Tibial nerve (tissue), 4 donors: ENCODE measurements at places on chromosomes 6 and 20.

DNA sequence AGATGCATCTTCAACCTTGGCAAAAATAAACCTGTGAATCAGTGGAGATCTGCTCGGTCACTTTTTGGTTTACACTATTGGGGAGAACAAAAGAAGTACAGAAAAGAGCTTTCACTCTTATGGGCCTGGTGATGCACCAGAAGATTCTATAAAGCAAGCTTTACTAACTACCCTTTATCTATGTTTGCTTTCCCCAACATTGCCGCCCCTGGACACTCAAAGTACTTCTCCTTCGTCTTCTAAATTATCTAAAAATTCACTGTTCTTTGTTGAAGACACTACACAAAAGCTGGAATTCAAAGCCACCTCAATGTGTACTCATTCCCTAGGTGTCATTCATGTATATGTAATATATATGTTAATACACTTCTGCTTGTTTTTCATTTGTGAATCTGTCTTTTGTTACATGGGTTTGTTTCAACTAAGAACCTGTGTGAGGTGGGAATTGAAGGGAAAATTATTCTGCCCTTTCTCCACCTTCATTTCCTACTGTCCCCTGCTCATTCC is 97.9 kb upstream of the BTN3A2 start:
- no peaks in the 10 kb centered on the region for H3K4me1 ChIP-seq
- H3K36me3 ChIP-seq: no peaks in the 10 kb centered on the region
- peaks cover 46% of the 10 kb centered on the region for H3K27me3 ChIP-seq
- DNase-seq: no peak

DNA sequence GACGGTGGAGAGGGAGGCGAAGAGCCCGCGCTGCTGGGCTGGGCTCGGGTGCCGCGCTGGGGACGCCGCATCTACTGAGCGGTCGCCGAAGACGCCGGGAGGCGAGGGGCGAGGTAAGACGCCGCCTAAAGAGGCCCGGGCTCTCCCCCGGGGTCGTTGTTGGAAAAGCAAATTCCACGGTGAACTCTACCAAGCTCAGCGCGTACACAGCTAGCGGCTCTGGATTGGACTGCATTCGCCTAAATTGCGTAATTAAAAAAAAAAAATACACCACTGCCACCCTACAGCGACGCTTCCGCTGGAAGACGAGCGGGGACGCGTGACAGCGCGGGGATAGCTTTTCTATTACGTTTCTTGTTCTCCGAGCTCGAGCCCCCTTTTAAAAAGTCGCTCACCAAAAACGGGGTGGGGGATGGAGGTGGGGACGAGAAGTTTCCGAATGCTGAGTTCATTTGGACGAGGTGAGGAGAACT is 92.0 kb upstream of the PRDM1 start:
- DNase-seq: no peak
- no peaks in the 10 kb centered on the region for H3K36me3 ChIP-seq
- peaks cover 6% of the 10 kb centered on the region for H3K4me1 ChIP-seq
- peak overlapping the region; percentile 36 for H3K4me3 ChIP-seq

- peaks cover 4% of the 10 kb centered on the region for H3K27me3 ChIP-seq
- H3K4me1 ChIP-seq: no peaks in the 10 kb centered on the region
- H3K36me3 ChIP-seq: no peaks in the 10 kb centered on the region
- no peak for DNase-seq
- H3K27ac ChIP-seq: no peak overlapping the region
- no peak overlapping the region for H3K4me3 ChIP-seq
Measured at GRCh38 chr6:170111816-170112582, 178.9 kb downstream of the DLL1 start.

DNA sequence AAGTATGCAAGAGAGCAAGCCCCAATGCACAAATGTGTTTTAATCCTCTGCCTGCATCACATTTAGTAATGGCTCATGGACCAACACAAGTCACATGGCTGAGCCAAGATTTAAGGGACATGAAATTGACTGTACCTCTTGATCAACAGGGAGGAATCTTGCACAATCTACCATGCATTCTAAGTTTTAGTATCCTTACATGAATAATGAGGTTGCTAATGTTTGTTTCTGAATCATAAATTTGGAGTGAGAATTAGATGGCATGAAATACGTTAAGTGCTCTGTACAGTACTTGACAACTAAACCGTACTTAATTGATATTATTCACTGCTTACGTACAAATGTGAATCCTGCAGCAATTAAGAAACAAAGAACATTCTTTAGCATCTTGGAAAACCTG is 553.8 kb upstream of the JAG1 start:
- no peak overlapping the region for H3K4me3 ChIP-seq
- no peaks in the 10 kb centered on the region for H3K36me3 ChIP-seq
- DNase-seq: no peak
- no peaks in the 10 kb centered on the region for H3K27me3 ChIP-seq

DNA sequence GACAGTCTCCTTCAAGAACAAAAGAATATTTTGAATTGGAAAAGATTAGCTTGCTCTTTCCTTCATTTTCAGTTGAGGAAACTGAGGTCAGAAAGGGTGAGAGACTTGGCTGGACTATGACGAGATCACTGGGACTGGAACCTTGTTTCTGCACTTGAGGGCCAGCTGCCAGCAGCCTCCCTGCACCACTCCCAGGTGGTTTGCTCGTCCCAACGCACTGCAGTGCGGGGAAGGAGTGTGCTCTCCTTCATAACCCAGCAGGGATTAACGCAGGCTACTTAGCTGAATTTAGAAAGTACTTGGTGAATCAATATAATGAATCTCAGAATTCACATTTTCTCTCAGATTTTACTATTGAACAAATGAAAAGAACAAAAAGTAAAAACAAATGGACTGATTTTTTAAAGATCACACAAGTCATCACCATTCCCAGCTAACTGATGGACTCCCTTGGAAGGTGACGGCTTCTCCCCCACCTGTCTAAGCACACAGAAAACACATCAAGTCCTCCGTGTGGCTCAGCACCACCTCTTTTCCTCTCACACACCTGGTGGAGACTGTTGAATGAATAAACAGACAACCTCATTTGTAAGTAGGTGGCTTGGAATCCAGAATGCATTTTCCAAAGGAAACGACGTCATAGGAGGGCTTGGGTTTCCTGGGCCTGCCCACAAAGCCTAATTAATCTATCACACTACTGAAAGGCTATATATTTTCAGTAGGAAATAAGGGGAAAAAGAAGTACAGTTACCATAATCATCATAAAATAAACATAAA is 121.0 kb downstream of the QRSL1 start:
- H3K36me3 ChIP-seq: no peaks in the 10 kb centered on the region
- no peak for DNase-seq
- no peak overlapping the region for H3K27ac ChIP-seq
- H3K4me3 ChIP-seq: no peak overlapping the region
- no peaks in the 10 kb centered on the region for H3K27me3 ChIP-seq
- H3K4me1 ChIP-seq: no peaks in the 10 kb centered on the region

DNA sequence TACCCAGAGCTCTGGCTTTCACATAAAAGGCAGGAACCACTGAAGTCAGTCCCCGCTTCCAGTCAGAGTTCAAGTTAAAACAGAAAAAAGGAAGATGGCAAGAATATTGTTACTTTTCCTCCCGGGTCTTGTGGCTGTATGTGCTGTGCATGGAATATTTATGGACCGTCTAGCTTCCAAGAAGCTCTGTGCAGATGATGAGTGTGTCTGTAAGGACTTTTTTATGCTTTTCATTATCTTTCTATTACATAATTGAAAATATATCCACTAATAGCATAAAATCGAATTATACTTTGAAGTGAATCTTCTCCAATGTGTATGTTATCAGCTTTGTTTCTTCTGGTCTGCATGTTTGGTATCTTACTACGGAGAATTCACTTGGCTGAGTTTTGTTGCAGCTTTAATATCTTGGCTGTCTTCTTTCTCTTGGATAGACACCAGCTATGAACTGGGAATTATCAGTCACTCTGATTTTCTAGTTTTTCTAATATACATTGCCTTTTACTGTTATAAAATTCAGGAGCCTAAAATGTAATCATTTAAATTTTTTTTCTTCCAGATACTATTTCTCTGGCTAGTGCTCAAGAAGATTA is at the start of gene OTOR:
TSS of gene OTOR (plus strand) at position 51 of the 593 bp plus-strand sequence. CDS start at position 95, 44 bp downstream.
- H3K27me3 ChIP-seq: no peaks in the 10 kb centered on the region
- no peak within 1 kb of the TSS for H3K27ac ChIP-seq
- DNase-seq: no peak
- H3K4me3 ChIP-seq: no peak within 1 kb of the TSS
- no peaks in the 10 kb centered on the region for H3K36me3 ChIP-seq

DNA sequence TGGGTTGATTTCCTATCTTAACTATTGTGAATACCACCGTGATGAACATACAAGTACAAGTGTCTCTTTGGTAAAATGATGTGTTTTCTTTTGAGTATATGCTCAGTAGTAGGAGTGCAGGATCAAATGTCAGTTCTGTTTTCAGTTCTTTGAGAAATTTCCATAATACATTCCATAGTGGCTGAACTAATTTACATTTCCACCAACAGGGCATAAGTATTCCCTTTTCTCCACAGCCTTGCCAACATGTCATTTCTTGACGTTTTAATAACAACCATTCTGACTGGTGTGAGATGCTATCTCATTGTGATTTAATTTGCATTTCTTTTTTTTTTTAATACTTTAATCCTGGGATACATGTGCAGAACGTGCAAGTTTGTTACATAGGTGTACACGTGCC is 268.8 kb downstream of the CENPW start:
- no peak for DNase-seq
- H3K4me3 ChIP-seq: no peak overlapping the region
- H3K27ac ChIP-seq: no peak overlapping the region

DNA sequence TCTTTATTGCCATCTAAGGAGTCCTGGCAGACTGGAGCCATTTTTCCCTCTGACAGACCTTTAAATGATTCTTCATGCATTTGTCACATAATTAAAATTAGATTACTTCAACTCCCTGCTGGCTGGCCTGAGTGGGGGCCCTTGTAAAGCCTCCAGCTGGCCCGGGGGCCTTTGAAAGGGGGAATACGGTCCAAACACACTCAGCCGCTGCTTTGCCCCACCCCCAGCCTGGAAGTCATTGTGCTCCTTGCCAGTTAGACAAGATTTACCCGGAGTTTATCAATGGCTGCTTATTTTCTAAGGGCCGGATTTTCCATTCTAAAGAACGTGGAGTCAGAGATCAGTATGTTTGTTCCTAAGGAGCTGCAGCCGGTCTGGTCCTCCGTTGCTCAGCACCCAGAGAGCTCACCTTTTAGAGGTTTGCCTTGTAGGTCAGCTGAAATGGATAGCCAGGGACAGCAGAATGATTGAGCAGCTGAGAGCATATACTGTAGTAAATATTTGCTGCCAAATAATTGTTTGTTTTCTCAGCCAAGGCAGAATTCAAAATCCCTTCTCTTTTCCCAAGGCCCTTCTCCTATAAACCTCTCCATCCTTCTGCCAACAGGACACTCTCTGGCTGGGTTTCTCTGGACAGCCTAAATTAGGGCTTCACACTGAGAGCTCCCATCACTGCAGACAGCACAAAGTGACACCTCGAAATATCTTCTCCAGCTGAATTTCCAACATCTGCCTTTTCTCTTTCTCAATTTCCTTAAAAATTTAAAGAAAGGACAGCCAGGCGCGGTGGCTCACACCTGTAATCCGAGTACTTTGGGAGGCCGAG is 68.4 kb upstream of the RBM24 start:
- no peaks in the 10 kb centered on the region for H3K27me3 ChIP-seq
- no peaks in the 10 kb centered on the region for H3K36me3 ChIP-seq
- DNase-seq: no peak
- H3K27ac ChIP-seq: peak overlapping the region; percentile 14

DNA sequence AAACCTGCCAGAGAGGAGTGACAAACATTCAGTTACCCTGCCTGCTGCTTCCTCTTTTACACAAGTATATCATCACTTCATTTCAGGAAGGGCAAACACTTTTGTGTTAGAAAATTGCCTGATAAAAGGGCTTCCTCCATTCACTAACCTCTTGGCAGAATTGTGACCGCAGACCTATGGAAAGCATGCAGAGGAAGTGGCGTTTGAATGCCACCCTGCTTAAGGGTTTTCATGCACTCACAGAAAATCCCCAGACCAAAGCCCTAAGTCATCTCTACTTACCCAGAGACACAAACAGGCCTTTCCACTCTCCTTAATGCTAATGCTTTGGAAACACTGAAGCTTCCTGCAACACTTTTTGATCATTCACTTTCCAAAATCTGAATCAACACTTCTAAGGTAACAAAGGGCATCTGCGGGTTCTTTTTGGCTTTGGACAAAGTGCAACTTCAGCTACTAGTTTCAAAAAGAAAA is 22.1 kb upstream of the RALGAPA2 start:
- DNase-seq: no peak
- no peak overlapping the region for H3K4me3 ChIP-seq
- H3K4me1 ChIP-seq: no peaks in the 10 kb centered on the region
- H3K36me3 ChIP-seq: no peaks in the 10 kb centered on the region

GRCh38 chr6:119536666-119537065 is 187.1 kb upstream of the MAN1A1 start:
- H3K4me3 ChIP-seq: no peak overlapping the region
- H3K4me1 ChIP-seq: no peaks in the 10 kb centered on the region

DNA sequence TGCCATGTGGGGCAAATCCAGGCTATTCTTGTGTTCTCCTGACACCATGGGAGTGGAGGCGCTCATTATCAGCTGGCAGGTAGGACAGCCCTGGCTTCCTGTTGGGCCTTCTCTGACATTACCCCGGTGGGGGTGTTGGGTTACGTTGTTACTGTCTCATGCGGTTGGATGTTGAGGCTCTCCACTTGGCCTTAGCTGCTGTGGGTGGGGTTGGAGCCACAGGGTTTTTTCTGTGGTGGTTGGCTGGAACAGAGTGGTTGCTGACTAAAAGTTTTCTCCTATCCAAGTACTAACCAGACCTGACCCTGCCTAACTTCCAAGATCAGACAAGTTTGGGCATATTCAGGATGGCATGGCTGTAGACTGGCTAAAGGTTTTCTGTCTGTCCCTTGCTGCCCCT is 20.2 kb downstream of the RIPK1 start:
- H3K27ac ChIP-seq: peak overlapping the region; percentile 61
- H3K4me1 ChIP-seq: no peaks in the 10 kb centered on the region
- no peak overlapping the region for H3K4me3 ChIP-seq
- DNase-seq: peak; percentile 34
- no peaks in the 10 kb centered on the region for H3K27me3 ChIP-seq

DNA sequence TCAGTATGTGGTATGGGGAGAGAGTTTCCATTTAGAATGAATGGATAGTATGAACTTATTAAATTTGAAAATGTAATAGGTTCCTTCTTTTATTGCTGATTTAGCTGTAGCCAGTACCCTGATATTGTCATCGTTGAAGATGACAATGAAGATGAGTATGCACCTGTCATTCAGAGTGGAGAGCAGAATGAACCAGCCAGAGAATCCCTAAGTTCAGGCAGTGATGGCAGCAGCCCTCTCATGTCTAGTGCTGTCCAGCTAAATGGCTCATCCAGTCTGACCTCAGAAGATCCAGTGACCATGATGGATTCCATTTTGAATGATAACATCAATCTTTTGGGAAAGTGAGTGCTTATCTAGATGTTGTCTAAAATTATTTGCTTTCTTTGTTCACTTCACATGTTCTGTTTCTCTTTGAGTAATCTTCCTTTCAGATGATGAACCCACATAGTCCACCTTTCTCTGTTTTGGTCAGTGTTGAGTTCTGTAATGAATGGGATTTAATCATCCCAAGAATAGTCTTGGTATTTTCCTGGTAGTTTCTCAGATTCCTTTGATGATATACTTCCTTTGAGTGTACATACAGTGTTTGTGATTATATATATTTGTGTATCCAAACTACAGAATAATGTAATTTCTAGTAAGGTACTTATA is 23.3 kb downstream of the HSF2 start:
- no peak for DNase-seq
- H3K4me3 ChIP-seq: no peak overlapping the region
- H3K27me3 ChIP-seq: no peaks in the 10 kb centered on the region
- no peaks in the 10 kb centered on the region for H3K36me3 ChIP-seq
- H3K4me1 ChIP-seq: no peaks in the 10 kb centered on the region
- H3K27ac ChIP-seq: no peak overlapping the region

- H3K4me3 ChIP-seq: no peak overlapping the region
- peaks cover 11% of the 10 kb centered on the region for H3K4me1 ChIP-seq
- H3K27me3 ChIP-seq: no peaks in the 10 kb centered on the region
Measured at GRCh38 chr6:107679457-107679856, 144.7 kb downstream of the SCML4 start.
